ENCODE measurements at places on chromosomes 1 and 21. TPM values are rescaled to one million over a fixed set of nuclear protein-coding genes. Genes with fewer than 3 reads are reported as not detected.
A peak's percentile ranks its signal among the peaks of the same experiment; 100 is the strongest.

RPTN gene
- total RNA-seq, result not detected

GRCh38 chr1:84245563-84245962, 55.9 kb upstream of the SAMD13 start:
- peak; percentile 25 for DNase-seq

DNA sequence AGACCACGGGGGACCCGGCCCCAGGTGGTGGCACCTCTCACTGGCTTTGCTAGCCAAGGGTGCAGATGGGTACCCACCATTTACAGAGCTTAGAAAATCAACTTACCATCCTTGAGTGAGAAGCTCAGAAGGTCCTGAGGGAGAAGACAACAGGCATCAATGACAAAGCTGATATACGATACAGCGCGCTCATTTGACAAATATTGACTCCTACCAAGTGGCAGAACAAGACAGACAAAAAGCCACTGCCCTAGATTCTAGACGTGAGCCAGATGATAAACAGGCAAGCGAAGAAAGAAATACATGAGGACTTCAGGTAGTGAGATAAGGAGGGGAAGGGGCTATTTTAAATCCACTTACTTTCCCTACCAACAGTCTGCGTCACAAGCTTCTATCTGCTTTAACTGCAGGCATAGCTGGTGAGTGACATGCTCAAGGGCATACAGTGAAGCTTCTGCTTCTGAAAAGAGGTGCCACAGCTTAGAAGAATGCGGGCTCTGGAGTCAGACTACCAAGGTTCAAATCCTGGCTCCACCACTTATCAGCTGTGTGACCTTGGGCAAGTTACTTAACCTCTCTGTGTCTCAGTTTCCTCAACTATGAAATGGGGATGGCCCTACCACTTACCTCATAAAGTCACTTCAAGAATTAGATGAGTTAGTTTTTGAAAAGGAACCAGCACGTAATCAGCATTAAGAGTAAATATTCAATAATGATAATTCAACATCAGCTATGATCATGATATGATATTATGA, 29.1 kb downstream of the TMCO4 start:
- DNase-seq, result no peak

- DNase-seq, result no peak
Measured at GRCh38 chr1:150388241-150388640, 24.3 kb downstream of the RPRD2 start.

DNA sequence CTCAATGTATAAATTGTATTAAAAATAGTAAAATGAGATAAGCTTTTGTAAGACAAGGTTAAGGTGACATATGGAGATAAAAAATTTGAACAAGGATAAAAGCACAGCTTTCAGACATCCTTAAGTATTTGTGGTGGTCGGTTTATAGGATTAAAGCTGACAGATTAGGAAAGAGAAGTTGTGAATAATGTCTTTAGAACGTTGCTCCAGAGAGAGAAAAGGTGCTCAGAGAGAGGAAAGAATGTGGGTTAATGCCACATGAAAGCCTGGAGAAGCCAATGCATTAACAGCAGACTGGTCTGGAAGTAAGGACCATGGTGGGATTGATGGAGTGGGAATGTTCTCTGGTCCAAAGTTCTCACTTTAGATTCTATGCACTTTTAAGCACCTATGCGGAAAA, 44.8 kb downstream of the ATP6V1G3 start:
- DNase-seq, result peak; percentile 75

GRCh38 chr1:192958871-192959270, 100.3 kb downstream of the UCHL5 start:
- DNase-seq, result no peak

GRCh38 chr1:171245458-171246064, 2.7 kb upstream of the FMO1 start:
- peak; percentile 49 for DNase-seq

GRCh38 chr1:212475151-212475550, 42.4 kb downstream of the NENF start:
- no peak for DNase-seq

- DNase-seq, result no peak
Measured at GRCh38 chr1:37922767-37923550, 23.9 kb downstream of the INPP5B start.

All from M059J (cell line).